ENCODE measurements at places on chromosomes 11 and 22.
A peak's percentile ranks its signal among the peaks of the same experiment; 100 is the strongest.

DNA sequence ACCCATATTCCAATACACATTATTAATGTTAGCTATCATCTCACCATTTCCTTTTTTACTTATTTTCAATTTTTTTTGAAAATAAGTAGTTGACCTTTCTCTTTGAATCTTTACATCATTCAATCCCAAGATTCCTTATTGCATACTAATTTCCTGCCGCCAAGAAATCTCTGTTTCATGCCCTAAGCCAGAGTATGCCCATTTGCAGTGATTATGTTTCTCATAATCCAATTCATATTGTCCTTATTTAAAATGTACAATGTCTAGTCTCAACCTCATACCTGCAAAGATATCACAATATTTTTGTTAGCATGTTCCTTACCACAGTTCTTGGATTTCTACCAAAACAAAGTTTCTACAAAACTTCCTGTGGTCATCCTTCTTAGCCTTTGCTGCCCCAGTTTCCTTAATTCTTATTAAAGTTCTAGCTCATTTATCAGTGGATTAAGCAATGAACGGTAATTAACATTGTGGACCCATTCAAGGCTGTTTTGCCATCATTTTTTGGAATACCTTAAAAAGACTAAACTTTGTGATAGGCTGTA lies 75.3 kb downstream of the CD44 start:
- DNase-seq = no peak

- DNase-seq = no peak
Observed at GRCh38 chr22:23684026-23684425, 6.8 kb upstream of the RGL4 start.

DNA sequence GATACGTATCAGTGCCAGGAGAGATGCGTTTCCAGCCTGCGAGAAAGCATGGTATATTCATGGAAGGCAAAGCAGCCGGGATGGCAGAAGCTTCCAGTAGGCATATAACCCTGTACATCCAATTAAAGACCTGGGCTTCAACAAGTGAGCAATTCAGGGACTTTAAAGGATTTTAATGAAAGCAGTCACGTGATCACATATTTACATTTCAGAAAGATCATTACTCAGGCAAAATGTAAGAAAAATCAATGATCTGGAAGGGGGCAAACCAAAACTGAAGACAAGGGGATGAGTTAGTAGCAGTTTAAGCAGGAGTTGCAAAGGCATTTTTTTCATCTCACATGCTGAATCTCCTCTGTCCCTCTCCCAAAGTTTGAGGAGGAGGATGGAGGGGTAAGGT lies 7.8 kb downstream of the CDON start:
- no peak for DNase-seq

GRCh38 chr11:64237484-64237951 lies 3.1 kb downstream of the VEGFB start:
- no peak for DNase-seq

- DNase-seq = no peak
Observed at GRCh38 chr11:66334605-66335442, 1.4 kb downstream of the RIN1 start.

DNA sequence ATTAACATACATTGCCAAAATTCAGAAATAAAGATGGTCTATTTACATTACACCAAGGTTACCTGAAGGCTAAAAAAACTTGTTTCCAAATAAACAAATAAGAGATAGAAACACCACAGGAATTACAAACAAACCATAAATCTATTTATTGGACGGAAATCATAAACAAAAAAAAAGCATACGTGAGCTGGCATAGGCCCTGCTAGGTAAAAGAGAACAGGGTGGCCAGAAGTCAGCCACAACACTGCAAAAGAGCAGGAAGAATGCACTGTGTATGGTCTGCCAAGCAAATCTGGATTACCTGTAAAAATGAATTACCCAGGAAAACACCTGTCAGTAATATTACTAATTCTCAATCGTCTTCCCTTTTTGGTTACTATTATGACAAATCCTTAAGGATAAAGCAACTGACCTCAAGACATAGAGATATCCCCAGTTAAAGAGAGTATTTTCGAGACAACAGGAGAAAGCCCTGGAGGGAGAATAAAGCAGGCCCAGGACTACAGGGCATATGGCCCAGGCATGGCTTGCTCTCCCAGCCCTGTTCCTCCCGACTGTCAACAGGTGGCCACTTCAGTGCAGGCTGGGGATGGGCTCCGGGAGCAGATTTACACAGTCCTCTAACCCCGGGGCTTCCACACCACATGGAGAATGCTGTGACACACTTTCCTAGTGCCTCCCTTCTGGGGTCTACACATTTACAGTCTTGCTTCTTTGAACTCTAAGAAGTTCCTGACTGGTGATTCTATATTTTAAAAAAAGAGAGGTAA lies 18.0 kb downstream of the PPP2R1B start:
- DNase-seq = no peak

DNA sequence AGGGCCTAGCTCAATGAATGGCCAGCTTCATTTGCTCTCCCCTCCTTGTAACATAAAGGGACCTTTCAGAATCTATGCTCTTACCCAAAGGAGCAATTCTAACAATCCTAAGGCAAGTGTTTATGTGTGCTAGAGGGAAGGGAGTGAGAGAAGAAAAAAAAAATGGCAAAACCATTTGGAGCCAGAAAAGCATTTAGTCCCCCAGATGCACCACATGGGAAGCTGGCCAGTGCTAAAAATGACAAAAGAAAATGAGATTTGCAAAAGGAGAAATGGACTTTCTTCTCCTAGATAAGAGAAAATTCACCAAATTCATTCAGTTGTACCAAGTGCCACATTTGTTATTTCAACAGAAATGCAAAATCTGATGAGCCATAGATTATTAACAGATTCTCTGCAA lies 52.8 kb downstream of the SERGEF start:
- DNase-seq = no peak

GRCh38 chr11:2651826-2652271 lies 47.9 kb downstream of the KCNQ1OT1 start:
- no peak for DNase-seq

GRCh38 chr11:19811380-19811779 lies 98.7 kb downstream of the NAV2 start:
- DNase-seq = no peak

- no peak for DNase-seq
Observed at GRCh38 chr22:49867303-49868265, 13.9 kb downstream of the ZBED4 start.

GRCh38 chr11:2179516-2179915 lies 7.9 kb upstream of the TH start:
- no peak for DNase-seq

DNA sequence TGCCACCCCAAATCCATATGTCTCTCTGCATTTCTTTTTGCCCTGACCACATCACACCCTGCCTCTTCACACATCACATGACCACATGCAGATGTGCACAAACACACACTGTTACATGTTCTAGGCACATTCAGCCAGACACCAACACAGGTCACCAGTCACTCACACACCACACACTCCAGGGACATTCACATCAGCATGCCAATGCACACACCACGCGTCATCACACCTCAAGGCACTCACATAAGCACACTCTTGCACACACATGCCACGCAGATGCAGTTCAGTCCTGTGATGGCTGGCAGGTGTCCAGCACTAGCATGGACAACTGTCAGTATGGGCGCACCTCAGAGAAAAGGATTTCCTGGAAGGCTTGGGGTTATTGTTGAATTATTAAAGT lies 77.0 kb upstream of the MYOD1 start:
- DNase-seq = no peak

GRCh38 chr22:43241138-43241597 lies 54.2 kb upstream of the TTLL12 start:
- DNase-seq = no peak

DNA sequence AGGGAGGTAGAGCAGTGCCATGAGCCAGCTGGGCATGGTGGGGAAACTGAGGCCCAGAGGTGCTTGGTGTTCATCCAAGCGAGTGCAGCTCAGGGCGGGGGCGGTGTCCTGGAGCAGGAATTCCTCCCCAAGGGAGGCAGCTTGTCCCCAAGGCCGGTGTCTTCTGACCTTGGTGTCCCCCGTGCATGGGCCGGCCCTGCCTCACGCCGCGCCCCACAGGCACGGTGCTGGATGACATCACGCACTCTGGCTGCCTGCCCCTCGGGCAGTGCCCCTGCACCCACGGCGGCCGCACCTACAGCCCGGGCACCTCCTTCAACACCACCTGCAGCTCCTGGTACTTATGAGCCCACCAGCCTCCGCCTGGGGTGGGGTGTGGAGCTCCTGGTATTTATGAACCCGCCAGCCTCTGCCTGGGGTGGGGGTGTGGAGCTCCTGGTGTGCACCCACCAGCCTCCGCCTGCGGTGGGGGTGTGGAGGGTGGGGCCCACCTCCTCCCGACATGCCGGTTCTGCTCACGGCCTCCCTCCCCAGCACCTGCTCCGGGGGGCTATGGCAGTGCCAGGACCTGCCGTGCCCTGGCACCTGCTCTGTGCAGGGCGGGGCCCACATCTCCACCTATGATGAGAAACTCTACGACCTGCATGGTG lies 6.7 kb downstream of the MUC5B start:
- DNase-seq = no peak

DNA sequence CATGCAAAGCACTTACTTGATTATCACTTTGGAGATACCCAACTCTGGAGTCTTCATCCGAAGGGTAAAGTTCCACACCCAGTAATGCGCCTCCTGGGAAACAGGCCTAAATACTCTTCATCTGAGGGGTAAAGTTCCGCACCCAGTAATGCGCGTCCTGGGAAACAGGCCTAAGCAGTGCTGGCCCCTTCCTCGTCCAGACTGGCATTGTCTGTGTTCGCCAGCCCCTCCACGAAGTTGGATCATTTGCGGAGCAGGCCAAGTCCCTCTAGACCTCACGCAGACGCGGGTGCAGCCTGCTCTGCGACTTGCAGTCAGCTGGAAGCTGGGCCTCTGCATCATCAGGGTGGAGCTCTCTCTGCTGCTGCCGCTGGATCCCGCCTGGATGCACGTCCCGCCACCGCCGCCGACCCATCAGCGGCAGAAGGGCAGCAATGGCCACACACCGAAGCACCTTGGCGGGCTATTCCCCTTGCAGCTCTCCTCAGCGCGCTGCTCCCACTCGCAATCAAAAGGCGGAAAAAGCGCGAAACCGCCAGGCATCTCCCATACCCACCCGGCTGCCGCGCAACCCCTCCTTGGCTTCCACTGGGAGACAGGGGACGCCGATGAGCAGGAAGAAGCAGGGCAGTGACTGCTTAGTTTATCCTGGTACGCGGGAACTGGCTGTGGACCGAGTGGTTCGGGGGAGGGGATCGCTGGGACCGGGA lies 34.1 kb upstream of the GLYATL1 start:
- DNase-seq = peak; percentile 70

DNA sequence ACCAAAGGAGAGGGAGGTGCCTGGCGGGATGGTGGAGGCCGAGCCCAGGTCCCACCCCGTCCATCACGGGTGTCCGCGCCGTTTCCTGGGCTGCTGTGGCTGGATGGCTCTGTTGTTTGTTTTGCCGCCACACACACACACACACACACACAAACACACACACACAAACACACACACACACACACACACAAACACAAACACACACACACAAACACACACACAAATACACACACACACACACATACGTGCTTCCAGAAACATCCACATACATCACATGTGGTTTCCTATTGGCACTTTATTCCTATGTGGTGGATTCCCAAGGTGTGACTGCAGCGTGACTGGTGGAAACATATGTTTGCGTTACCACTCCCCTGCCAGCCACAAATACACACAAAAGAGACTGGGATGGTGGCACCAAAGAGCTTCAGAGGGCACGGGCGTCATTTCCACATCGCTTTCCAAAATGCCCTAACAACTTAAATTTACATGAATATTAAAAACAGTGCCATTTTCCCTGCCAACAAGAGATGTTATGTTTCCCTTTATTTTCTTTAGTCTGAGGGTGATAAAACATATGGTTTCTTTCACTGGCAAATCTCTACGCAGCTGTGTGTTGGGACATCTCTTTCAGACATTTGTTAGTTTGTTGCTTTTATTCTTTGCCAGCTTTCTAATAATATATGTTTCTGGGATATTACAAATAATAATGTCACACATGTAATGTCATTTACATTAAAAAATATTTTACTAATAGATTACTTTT lies 356.8 kb downstream of the BRD1 start:
- DNase-seq = no peak

DNA sequence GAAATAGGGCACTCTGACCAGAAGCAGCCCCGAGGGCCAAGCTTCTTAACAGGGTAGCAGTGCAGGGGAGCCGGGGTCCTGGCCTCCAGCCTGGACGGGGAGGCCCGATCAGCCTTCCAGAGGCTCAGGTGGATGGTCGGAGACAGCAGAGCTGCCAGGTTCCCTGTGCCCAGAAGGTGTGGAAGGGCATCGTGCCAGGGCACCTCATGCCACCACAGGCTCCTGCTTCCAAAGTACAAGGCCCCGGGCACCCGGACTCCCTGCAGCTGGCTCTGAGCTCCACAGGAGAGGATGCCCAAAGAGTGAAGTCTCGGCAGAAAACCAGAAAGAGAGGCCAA lies 14.3 kb downstream of the EHD1 start:
- DNase-seq = no peak

- peak; percentile 21 for DNase-seq
Observed at GRCh38 chr22:45859231-45860161, 117.5 kb downstream of the WNT7B start.

DNA sequence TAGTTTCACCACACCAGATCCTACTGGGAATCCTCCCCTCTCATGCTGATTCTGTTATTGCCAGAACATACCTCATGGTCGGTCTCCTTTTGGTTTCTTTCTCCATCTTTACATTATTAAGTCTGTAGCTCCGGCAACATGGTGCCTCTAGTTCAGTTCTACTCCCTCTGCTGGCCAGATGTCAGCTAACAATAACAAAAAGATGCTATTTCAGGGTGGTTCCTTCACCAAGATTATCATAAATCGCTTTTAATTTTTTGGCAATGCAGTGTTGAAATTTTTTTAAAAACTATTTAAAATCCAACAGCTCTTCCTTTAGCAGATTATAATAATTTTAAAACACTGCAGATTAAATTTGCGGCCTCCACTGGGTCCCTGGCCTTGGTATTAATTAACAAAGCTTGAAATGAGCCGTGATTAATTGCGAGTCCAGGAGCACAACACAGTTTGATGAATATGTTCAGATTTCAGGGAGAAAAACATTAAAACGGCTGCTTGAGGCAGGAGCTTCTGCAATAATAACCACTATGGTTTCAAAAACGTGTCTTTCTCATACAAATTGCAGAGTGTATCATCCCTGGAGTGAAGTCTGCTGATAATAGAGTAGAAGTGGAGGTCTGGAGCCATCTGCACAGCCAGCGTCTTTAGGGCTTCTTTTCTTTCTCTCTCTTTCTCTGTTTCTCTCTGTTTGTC lies 492.9 kb upstream of the KIRREL3 start:
- peak; percentile 19 for DNase-seq

DNA sequence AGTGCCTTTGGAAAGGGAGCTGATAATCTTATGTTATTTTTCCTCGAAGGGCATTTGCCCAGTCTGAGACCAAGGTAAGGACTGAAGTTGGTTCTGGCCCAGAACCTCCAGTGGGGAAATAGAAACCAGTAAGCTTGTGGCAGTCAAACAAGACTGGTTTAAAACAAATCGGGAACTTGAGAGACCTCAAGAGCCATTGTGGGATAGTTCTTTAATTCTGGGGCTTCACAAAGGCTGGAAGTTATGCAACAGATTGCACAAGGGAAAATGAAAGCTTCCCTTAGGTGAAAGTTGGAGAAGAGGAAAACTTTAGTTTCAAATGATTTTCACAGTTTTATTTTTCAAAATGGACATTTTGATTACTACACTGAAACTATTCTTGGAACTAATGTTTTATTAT lies 33.5 kb upstream of the RAB38 start:
- DNase-seq = no peak

- no peak for DNase-seq
Observed at GRCh38 chr11:129973068-129973467, 29.6 kb downstream of the PRDM10 start.

GRCh38 chr22:24148266-24149197 lies 32.8 kb upstream of the SUSD2 start:
- DNase-seq = no peak

All from IMR-90 (cell line).